ENCODE measurements at places on chromosomes 3 and 15.

- no peak for DNase-seq
Observed at GRCh38 chr3:154538566-154539360, 108.8 kb upstream of the GPR149 start.

DNA sequence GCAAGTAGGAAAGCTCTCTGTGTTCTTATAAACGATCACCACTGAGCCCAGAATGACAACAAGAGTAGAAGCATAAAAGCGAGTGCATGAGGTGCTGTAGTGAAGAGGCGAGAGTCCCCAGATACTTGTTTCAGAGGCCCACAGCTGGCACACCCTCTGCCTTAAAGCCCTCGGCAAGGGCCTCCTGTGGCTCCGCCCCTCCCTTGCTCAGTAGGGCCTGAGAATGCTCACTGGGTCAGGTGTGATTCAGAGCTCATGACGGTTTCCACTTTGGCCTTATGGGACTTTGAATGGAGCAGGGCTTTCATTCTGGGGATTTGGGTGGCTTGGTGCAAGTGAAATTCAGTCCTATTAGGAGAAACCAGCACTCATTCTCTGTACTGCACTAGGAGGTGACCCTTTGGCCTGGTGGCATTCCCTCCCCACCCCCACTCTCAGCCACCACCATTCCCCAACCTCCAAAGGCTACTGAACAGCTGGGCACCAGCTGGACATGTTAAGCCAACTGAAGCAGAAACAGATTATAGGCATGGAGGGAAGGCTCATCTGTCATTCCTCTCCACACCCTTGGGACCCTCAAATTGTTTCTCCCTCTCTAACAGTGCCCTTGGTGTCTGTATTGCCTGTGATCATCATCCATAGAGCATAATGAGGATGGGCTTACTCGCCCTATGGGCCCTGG is 109.6 kb upstream of the CTDSPL start:
- DNase-seq, result no peak

DNA sequence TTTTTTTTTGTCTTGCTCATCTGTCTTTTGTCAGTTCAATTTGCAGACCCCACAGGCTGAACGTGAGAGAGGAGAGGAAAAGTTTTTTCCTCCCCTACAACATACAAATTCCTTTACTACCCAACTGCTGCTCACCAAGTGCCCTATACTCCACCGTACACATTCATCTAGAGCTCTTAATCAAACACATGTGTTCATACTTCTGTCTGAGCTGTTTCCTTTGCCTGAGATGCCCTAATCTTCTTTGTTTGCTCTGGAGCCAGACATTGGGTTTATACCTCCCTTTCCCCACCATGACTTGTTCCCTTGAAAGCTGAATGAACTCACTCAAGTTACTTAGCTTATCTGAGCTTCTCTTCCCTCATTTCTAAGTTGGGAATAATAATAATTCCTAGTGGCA is 122.7 kb upstream of the RASGRP1 start:
- DNase-seq, result no peak

- no peak for DNase-seq
Observed at GRCh38 chr3:16824081-16824696, 60.6 kb upstream of the PLCL2 start.

- DNase-seq, result no peak
Observed at GRCh38 chr3:48275287-48276027, 34.6 kb downstream of the ZNF589 start.

GRCh38 chr3:41053220-41053619 is 146.1 kb upstream of the CTNNB1 start:
- peak; percentile 1 for DNase-seq
